ENCODE measurements at places on chromosomes 16 and 17.
A peak's percentile ranks its signal among the peaks of the same experiment; 100 is the strongest.

DNA sequence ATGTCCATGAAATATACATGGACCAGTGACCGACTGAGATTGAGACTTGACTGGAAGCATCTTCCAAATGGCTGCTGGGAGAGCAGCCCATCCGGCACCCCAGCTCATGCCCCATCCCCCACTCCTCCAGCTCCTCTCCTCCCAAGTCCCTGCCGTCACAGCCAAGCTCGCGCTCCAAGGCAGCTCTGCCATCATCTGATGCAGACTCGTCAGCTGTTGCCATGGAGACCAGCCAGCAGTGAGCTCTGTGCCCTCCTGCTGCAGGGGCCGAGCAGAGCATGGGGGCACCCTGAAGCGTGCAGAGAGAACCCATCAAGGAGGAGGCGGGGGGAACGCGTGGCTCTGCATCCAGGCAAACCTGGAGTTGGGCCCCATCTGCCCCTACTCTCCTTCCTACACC, 74.5 kb upstream of the TNRC6C start:
- DNase-seq = peak; percentile 37

DNA sequence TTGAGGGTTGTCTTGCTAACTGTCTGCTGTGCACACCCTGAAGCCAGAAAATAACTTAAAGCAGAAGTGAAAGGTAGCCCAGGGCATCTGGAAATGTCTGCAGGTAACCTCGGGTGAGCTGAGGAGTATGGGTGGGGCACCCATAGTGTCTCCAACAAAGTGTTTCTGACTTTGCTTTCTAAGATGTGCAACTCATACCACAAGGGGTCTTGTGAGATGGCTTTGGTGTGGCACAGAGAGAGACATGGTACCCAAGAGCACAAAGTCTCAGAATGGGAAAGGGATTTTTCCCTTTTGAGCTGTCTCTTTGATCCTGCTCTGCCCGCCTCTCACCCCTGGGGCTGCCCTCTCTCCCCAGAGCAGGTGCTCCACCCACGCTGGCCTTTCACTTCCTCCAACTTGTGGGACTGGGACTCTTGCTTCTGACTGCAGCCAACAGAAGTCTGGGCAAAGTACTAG, 6.9 kb downstream of the CHD9 start:
- DNase-seq = no peak

DNA sequence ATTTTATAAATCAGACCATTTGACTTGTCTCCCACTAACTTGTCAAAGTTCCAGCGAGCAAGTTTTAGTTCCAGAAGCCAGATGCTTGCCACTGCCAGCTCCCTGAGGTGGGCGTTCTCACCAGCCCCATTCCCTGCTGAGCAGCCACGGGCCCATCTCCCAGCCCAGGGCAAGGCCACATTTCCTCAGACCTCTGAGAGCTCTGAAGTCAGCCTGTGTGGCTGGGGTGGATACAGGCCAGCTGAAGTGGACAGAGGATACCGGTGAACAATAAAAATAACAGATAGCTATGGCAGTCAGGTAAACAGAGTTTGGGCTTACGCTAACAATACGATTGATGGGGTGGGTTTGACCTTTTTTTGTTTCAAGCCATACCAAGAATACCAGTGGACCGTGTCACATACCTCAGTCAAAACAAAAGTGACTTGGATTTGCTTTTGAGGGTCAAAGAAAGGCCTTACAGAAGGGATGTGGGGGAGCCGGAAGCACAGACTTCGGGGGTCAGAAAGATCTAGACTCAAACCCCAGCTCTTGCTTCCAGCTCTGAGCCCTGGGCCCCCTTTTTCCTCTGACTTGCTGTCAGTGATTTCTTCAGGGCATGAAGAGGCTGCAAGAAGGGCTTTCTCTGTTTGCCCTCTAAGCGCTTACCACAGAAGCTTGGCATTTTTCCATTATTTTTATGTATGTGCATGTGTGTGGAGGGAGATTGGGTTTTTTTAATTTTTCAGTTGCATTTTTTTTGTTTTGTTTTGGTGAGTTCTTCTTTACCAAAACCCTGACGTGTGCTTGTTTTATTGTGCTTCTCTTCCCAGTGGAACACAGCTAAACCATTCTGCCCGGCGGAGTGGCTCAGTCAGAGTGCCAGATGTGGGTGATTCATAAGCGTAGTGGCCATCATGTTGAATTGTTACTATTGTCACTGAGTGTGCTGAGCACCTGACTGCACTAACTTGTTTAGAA, 109.9 kb downstream of the GNAO1 start:
- DNase-seq = no peak

DNA sequence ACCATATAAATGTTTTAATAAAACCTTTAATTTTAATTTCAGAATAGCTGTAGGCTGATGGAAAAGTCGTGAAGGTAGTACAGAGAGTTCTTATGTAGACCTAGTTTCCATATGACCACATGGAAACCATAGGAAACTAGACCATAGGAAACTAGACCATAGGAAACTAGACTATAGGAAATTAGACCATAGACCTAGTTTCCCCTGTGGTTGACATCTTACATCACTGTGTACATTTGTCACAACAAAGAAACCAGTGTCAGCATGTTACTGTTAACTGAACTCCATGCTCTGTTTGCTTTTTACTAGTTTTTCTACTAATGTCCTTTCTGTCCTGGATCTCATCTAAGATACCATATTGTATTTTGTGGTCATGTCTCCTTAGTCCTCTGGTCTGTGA, 14.6 kb downstream of the NUDT7 start:
- peak; percentile 25 for DNase-seq

GRCh38 chr17:27762527-27763305, 37.6 kb downstream of the NOS2 start:
- DNase-seq = peak; percentile 19

GRCh38 chr16:53789137-53789536, 85.2 kb downstream of the FTO start:
- no peak for DNase-seq

DNA sequence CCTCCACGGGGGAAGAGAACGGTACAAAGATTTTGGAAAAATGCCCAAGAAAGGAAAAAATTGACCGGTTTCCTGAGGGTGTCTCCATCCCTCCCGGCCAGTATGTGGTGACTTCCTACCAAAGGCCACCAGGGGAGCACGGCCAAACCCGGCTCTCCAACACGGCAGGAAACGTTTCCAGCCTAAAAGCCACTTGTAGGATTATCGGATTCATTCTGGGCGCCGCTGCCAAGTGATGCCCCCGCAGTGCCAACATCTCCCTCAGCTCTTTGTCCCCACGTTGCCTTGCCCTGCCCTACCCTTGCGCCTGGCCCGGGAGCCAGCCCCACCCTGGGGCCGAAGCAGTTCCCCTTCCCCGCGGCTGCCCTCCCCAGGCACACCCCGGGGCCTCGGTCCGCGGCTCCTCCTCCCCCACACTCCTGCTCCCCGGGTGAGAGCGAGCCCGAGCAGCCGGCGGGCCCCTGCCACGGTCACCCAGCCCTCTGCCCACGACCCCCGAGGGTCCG, 688 bp downstream of the CRK start:
- DNase-seq = peak; percentile 11

- DNase-seq = no peak
These were observed 6.8 kb downstream of the CDK5R1 start for GRCh38 chr17:32493571-32493970.

GRCh38 chr16:65336160-65336559, 214.3 kb upstream of the CDH11 start:
- no peak for DNase-seq

DNA sequence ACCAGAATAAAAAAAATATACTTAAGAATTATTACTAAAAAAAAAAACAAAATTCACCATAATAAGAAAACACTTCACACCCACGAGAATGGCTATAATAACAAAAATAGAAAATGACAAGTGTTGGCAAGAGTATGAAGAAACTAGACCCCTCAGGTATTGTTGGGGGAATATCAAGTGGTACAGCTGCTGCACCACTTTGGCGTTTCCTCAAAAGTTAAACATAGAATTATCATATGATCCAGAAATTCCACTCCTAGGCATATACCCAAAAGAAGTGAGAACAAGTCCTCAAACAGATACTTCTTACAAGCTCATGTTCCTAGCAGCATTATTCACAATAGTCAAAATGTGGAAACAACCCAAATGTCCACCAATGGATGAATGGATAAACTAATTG, 26.3 kb downstream of the AMFR start:
- no peak for DNase-seq

DNA sequence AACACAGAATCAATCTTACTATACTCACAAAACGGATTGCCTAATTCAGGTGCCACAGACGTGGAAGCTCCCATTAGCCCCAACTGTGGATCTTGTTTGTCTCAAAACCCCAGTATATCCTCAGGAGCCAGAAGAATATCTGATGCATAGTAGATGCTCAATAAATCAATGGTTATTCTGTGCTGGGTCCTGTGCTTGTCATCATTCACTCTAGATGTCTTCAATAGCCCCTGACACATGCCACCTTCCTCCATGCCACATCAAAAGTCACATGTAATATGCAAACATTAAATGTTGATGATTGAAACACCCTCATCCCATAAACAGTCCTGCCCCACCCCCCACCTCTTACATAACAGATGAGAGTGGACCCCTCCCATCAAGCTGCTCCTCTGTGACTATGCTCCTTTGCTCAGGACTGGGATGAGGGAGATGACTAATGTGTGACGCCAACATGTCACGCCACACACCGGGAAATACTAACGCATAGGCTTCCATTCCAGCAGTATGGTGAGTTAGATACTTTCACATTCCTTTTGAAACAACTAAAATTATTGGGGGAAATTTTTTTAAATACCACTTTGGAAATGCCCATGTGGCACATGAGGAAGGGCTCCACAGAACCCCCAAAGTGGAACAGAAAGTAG, 267.6 kb upstream of the SDK2 start:
- no peak for DNase-seq

DNA sequence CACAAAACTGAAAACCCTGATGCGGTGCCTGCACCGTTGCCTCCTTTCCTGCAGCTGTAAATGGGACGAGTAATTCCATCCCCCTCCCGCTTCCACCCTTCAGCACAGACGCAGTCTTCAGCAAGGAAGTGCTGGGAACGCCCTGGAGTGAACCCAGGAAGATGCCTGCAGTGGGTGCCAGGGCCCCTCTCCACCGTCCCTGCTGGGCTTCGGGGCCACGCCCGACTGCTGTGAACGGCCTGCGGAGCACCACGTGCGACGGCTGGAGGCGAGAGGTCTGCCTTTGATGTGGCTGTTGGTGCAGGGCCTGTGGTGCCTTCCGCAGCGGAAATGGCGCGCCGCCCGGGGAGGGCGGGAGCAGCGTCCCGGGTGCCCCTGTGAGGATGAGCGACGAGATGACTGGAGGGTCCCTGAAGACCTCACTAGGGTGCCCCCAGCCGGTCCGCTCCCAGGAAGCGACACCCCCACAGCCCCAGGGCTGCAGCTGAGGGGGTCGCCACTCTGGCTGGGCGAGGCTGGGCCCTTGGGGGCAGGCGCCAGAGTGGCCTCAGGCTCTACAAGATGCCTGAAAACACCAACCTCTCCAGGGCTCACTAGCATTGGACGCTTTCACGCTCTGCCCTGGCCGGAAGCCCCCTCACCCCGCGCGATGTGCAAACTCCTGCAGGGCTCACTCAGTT, 749 bp upstream of the MC1R start:
- peak; percentile 92 for DNase-seq

GRCh38 chr17:46944931-46945330, 22.0 kb downstream of the GOSR2 start:
- no peak for DNase-seq

DNA sequence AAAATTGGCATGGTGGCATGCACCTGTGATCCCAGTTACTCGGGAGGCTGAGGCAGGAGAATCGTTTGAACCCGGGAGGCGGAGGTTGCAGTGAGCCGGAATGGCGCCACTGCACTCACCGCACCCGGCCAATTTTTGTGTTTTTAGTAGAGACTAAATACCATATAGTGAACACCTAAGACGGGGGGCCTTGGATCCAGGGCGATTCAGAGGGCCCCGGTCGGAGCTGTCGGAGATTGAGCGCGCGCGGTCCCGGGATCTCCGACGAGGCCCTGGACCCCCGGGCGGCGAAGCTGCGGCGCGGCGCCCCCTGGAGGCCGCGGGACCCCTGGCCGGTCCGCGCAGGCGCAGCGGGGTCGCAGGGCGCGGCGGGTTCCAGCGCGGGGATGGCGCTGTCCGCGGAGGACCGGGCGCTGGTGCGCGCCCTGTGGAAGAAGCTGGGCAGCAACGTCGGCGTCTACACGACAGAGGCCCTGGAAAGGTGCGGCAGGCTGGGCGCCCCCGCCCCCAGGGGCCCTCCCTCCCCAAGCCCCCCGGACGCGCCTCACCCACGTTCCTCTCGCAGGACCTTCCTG, at the start of gene HBQ1:
Gene HBQ1, plus strand, starts transcription at position 359 of the 575 bp plus-strand sequence. Its CDS starts 28 bp downstream, at position 387.
- DNase-seq = no peak

- DNase-seq = no peak
These were observed 11.9 kb downstream of the KIF19 start for GRCh38 chr17:74337834-74338500.

- no peak for DNase-seq
These were observed 1.5 kb downstream of the IRX5 start for GRCh38 chr16:54932021-54932660.

DNA sequence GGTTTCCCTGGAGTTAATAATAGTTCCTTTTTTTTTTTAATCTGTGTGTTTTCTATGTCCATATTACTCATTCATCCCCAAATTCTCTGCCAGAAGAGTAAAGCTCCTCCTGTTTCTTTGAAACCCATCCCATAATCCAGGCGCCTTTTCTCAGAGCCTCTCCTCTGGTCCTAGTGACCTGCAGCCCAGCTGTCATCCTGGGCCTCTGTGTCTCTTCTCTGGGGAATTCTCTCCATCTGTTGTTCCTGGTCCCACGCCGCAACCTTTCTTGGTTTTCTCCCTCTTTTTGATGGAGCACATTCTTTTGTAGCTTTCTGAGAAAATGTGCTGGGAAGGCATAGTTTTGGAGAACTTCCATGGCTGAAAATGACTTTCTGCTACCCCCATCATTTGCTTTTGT, 10.2 kb downstream of the KATNB1 start:
- no peak for DNase-seq

DNA sequence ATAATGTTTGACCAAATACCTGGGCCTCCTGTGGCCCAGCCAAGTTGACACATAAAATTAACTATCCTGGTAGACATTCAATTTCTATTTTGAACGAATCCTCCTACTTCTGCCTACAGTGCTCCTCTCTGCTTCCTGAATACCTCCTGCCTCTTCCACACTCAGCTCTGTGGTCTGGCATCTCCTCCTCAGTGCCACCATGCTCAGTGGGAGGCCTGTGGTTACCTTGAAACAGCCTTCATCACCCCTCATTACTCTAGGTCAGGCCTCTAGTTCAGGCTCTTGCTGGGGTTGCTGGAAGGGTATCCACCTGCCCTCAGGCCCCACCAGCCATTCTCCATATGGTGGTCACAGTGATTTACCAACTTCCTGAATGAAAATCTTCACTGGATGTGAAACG, 5.1 kb downstream of the LYRM9 start:
- DNase-seq = no peak
